NCI-H187 treated with DMSO at 0.1 percent for 48 hours (cell line): ENCODE measurements at places on chromosomes 12 and 14.

DNA sequence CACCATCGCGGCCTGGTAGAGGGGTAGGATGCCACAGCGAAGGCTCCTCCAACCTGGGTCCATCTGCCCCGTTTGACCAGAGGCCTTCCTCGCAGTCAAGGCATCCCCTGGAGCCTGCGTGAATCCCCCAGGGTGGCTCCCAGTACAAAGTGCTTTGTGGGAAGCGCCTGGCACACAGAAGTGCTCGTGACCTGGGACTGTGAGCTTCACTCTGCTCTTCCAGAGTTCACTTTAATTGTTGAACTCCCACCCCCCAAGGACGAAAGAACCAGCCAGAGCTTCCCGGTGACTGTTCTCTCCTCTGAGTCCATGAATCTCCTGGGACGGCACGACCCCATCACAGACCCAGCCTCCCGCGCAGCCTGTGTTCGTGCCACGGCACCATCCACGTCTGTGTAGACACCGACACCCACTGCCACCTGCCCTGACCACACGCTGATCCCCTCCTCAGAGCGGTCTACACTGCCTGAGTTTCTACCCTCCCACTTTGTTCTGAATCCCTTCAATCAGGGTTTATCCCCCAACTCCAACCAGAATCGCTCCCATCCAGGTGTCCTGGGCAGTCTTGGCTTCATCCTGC, 15.9 kb downstream of the P2RX2 start:
- DNase-seq = no peak

- DNase-seq = no peak
These were observed 1286.5 kb downstream of the TMEM121 start for GRCh38 chr14:106812788-106813476.

DNA sequence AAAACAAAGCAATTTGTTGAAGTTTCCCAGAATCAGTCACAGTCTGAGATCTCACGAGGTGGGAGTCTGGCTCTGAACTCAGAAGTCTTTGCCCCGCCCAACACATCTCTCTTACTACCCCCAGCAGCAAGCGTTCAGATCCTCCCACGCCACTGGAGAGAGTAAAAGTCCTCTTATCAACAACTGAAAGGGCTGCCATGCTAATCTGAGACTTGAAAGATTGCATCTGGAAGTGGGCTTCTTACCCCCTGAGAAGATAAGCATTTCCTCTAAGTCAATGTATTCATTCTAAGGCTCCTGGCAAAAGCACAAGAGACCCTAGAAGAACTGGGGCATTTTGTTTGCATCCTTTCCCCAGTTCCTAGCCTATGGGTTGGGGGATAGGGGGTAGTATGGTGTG, 34.1 kb upstream of the STON2 start:
- no peak for DNase-seq

GRCh38 chr14:59067127-59067894, 121.2 kb upstream of the DAAM1 start:
- no peak for DNase-seq

- DNase-seq = no peak
These were observed 338.1 kb upstream of the SEL1L start for GRCh38 chr14:81871706-81872105.

DNA sequence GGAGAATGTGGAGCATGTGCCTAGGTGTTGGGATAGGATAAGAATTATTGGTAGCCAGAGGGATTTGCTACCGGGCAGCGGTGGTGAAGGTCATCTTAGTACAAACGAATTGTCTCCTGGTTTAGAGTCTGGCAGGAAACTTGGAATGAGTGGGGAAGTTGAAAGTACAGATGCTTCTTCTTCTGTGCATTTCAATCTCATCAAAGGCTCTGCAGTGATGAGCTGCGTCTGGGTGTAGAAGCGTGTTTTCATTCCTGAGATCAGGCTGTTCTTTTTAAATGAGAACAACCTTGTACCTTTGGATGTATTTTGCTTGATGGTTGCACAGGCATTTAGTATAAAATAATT, 2.1 kb downstream of the WNK1 start:
- DNase-seq = no peak

DNA sequence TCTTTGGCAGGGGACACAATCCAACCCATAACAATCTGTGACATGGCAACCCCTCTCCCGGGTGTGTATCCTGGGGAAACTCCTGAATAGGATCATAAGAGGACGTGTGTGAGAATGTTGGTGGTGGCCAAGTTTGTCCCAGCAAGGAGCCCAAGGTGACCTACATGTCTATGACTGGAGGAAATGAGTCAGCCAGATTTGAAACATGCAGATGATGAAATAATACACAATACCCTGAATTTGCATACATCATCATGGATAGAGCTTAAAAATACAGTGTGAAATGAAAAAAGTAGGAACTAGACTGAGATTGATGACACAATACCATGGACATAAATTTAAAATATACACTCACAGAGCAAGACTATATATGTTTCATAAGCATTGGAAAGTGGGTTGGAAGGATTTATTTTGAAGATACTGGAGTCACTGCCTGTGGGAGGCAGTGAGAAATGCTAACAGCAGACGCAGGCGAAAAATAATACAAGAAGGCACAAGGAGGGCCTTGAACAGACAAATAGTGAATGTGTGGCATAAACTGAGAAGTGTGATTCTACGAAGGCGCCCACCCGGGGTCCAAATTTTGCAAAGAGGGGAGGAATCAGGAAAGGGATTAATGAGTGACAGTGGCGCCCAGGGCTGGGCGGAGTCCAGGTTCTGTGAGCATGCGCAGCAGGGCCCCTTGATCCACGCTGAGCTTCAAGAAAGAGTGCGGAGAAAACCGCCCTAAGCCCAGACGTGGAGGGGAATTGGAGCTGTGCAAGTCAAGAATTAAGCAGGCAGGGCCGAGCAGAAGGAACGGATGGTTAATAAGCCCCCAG, 7.0 kb upstream of the MAP1LC3B2 start:
- no peak for DNase-seq
